Upper lobe of left lung (tissue), 6 donors: ENCODE measurements at places on chromosomes 1 and 21. TPM values are rescaled to one million over a fixed set of nuclear protein-coding genes. Genes with fewer than 3 reads are reported as not detected.
A peak's percentile ranks its signal among the peaks of the same experiment; 100 is the strongest.

The LCA5L gene
- total RNA-seq = 16.6 TPM

- H3K27ac ChIP-seq = no peak overlapping the region
- H3K4me3 ChIP-seq = no peak overlapping the region
- no peaks in the 10 kb centered on the region for H3K36me3 ChIP-seq
- no peaks in the 10 kb centered on the region for H3K4me1 ChIP-seq
- no peak for DNase-seq
Measured at GRCh38 chr1:244214009-244214967, 163.2 kb downstream of the ZBTB18 start.

DNA sequence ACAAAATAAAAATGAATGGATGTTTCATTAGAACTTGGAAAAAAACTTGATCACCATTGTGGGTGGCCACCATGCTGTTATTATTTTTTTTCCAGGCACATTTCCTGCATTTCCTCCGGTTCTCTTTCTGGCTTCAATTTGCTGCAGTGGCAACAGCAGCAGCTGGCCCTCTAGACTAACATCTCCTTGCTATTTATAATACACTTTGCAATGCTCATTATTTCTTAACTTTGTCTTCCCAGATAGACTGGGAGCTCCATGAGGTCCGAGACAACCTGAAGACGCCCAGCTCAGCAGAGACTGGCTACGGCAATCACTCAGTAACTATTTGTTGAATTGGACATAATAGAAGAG is 53.4 kb upstream of the ATP5PO start:
- H3K4me1 ChIP-seq = peaks cover 8% of the 10 kb centered on the region
- no peaks in the 10 kb centered on the region for H3K27me3 ChIP-seq

- no peaks in the 10 kb centered on the region for H3K36me3 ChIP-seq
- DNase-seq = no peak
- no peak overlapping the region for H3K27ac ChIP-seq
- H3K27me3 ChIP-seq = no peaks in the 10 kb centered on the region
Measured at GRCh38 chr1:31105646-31106045, 40.1 kb upstream of the PUM1 start.

The GBP6 gene
- total RNA-seq = 0.30 TPM

DNA sequence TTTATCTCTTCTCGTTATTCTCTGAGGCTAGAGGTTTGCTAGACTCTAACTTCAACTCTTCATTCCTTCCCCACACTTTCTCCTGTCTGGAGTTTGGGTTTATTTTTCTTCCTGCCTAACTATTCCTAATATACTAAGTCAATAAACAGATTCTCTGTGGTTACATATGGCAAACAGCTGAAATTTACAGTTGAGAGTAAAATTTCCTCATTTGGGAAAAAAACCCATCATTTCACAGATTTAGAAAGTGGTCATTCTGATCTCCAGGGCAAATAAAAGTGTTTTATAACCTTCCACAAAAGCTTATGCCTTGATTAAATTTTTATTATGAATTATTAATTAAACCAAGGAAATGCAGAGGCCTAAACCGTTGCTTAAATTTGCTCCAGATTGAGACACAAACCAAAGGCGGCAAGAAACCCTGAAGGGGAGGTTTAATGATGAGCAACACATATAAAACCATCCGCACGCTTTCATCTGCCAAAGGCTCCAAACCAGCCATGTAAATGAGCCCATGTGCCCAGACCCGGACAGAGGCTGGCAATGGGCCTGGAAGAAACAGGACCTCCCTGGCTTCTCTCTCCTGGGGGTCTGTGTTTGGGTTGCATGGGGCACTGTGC is 201.7 kb upstream of the LMO4 start:
- DNase-seq = no peak
- H3K36me3 ChIP-seq = no peaks in the 10 kb centered on the region
- H3K4me3 ChIP-seq = no peak overlapping the region
- no peak overlapping the region for H3K27ac ChIP-seq
- peaks cover under 1% of the 10 kb centered on the region for H3K27me3 ChIP-seq

The DDAH1 gene
- total RNA-seq = 47.6 TPM

- no peaks in the 10 kb centered on the region for H3K27me3 ChIP-seq
- H3K4me1 ChIP-seq = peaks cover 51% of the 10 kb centered on the region
- DNase-seq = no peak
- peak overlapping the region; percentile 93 for H3K27ac ChIP-seq
Measured at GRCh38 chr21:46286648-46287002, 483 bp downstream of the YBEY start.

- no peak overlapping the region for H3K4me3 ChIP-seq
- DNase-seq = no peak
- H3K36me3 ChIP-seq = no peaks in the 10 kb centered on the region
- no peaks in the 10 kb centered on the region for H3K27me3 ChIP-seq
- peaks cover 11% of the 10 kb centered on the region for H3K4me1 ChIP-seq
Measured at GRCh38 chr1:61264825-61265242, 182.5 kb downstream of the NFIA start.
